ENCODE measurements at places on chromosomes 6 and 20. TPM values are rescaled to one million over a fixed set of nuclear protein-coding genes. Genes with fewer than 3 reads are reported as not detected.

The RPL10A gene
- 907 TPM for total RNA-seq

The LY6G6C gene
- total RNA-seq = not detected

The OR2J3 gene
- not detected for total RNA-seq

The PDE7B gene
- total RNA-seq = 4.1 TPM

The CNBD2 gene
- total RNA-seq = 5.2 TPM

The RAET1G gene
- total RNA-seq = not detected

The OR2H2 gene
- total RNA-seq = not detected

The AKAP12 gene
- total RNA-seq = 51.3 TPM

The TRIM15 gene
- total RNA-seq = not detected

The PAQR8 gene
- total RNA-seq = 20.6 TPM

The ELOVL4 gene
- 29.2 TPM for total RNA-seq

The CTCFL gene
- total RNA-seq = not detected
